ENCODE measurements at places on chromosomes 12 and 14.
A peak's percentile ranks its signal among the peaks of the same experiment; 100 is the strongest.

- DNase-seq: no peak
Measured at GRCh38 chr14:64202716-64203115, 91.5 kb downstream of the ESR2 start.

GRCh38 chr12:54683398-54683797 lies 35.2 kb upstream of the DCD start:
- no peak for DNase-seq

GRCh38 chr12:12696562-12697383 lies 790 bp upstream of the GPR19 start:
- DNase-seq: peak; percentile 95

GRCh38 chr12:22374508-22374907 lies 40.0 kb upstream of the ST8SIA1 start:
- DNase-seq: peak; percentile 56
